ENCODE measurements at places on chromosomes 2 and 18. TPM values are rescaled to one million over a fixed set of nuclear protein-coding genes. Genes with fewer than 3 reads are reported as not detected.

DNA sequence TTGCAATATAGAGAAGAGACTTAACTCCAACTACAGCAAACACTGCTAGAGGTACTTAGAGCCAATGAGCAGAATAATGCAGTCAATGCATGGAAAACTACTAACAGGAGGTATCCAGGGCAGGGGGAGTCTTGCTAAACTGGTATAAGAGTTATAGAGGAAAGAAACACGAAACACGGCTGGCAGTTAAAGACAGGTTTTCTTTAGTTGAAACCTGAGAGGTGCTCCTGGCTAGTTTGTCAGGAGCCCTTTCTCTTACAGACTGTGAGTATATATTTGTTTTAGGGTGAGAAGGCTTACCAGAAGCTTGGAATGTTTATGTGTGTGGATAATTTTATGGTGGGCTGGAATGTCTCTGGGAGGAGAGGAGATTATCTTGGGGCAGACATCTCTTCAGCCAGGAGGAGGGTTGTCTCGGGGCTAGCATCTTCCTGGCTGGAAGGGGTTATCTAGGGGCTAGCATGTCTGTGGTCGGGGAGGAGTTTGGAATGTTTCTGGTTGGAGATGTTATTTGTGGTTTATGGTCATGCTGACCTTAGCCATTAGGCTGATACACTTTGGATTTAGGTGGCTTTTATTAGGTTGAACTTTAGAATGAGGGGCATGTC lies 1048.8 kb downstream of the DPP10 start:
- DNase-seq, result no peak

- no peak for DNase-seq
Observed at GRCh38 chr2:68565858-68566257, 77.5 kb upstream of the PROKR1 start.

The AGXT gene
- not detected for total RNA-seq

- no peak for DNase-seq
Observed at GRCh38 chr2:97932975-97933662, 62.6 kb downstream of the TMEM131 start.

DNA sequence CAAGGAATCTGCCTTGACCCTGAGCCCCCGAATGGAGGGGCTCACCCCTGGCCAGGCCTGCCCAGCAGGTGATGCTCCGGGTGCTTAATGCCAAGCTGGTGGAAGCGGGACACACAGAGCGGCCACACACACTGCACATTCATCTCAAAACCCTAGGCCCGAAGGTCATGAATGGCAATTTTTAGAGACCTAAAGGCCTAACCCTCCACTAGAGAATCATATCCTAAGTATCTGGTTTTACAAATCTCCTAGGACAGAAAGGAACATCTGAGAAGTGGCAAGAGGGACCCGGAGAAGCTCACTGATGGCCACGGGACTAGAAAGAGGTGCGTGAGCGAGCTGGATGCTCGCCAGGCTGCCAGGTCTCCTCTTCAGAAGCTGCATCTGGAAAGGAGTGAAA lies 38.3 kb downstream of the ST3GAL5 start:
- DNase-seq, result no peak
